ENCODE measurements at places on chromosomes 11 and 22.

GRCh38 chr11:61814958-61815789 is 1.6 kb downstream of the FADS1 start:
- peak; percentile 94 for DNase-seq

GRCh38 chr22:44439356-44440223 is 58.4 kb downstream of the RTL6 start:
- DNase-seq = no peak

DNA sequence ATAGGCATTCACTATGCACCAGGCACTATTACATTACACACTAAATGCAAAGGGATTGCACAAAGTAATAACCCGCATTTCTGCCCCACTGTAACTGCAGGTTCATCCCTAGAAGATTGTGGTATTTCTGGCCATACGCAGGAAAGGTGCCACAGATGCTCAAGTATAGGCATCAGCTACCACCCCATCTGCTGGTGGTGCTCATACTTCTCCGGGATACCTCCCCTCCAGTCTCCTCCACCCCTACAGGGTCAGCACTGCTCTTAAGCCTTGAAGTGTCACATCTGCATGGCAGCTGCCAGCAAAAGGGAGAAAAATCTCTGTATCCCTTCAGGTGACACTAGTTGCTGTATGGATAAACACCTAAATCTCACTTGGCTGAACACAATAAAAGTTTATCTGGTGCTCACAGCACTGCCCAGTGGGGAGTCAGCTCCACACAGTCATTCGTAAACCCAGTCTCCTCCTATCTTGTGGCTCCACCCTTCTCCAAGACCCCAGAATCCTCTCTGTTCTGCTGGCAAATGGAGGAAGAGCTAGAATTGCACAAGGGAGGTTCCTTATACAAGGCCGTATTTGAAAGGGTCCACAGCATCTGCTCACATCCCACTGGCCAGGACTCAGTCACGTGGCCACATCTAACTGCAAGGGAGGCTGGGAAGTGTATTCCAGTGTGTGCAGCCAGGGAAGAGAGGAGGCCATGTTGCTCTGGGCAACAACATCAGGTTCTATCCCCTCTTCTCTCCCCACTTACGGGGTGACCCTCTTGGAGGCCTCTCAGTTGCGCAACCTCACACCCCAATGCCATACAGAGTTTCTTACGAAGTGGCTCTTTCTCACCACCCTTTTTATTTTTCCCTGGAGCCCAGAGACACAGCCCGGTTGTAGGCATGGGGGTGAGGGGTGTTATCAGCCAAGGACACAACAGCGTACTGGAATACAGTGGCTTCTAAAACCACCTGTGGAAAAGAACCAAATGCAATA is 114.7 kb downstream of the BUD13 start:
- DNase-seq = no peak

- DNase-seq = no peak
Observed at GRCh38 chr11:10694486-10695239, 1.1 kb upstream of the IRAG1 start.
